ENCODE measurements at places on chromosomes 5 and 9.

GRCh38 chr5:72109625-72110024, 2.4 kb downstream of the MAP1B start:
- DNase-seq, result no peak

DNA sequence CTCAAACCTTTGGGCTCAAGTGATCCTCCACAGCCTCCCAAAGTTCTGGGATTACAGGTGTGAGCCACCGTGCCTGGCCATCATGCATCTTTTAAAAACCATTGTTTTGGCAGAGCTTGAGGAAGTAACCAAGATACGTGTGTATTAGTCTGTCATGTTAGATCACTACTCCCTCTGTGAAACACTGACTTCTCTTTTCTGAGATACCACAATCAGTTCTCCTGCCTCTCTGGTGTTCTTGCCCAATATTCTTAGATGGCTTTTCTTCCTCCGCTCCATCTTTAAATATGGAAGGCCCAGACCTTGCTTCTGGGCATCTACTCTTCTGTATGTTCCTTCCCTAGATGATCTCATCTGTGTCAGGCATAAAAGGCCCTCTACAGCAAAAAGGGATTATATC, 14.2 kb upstream of the CCNB1 start:
- no peak for DNase-seq

- DNase-seq, result no peak
Measured at GRCh38 chr5:154708846-154709245, 46.3 kb upstream of the LARP1 start.

GRCh38 chr9:88571419-88571818, 36.4 kb downstream of the NXNL2 start:
- DNase-seq, result no peak

DNA sequence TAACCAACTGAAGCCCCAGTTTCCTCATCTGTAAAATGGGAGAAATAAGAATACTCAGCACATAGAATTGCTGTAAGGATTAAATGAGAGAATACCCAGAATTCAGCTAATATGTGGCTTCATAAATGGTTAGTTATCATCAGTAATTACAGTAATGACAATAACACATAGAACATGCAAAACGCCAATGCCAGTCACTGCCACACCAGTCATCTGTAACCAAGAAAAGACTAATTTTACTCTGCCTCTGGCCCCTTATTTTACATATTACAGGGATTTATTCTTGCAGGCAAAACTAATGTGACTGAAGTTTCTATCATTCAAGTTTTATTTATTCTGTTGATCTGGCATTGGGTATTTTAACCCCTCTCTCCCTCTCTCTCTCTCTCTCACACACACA, 46.5 kb downstream of the EBF1 start:
- no peak for DNase-seq

- DNase-seq, result no peak
Measured at GRCh38 chr5:112978836-112979235, 2.2 kb downstream of the DCP2 start.

GRCh38 chr5:41277476-41278245, 64.3 kb upstream of the C6 start:
- DNase-seq, result no peak

DNA sequence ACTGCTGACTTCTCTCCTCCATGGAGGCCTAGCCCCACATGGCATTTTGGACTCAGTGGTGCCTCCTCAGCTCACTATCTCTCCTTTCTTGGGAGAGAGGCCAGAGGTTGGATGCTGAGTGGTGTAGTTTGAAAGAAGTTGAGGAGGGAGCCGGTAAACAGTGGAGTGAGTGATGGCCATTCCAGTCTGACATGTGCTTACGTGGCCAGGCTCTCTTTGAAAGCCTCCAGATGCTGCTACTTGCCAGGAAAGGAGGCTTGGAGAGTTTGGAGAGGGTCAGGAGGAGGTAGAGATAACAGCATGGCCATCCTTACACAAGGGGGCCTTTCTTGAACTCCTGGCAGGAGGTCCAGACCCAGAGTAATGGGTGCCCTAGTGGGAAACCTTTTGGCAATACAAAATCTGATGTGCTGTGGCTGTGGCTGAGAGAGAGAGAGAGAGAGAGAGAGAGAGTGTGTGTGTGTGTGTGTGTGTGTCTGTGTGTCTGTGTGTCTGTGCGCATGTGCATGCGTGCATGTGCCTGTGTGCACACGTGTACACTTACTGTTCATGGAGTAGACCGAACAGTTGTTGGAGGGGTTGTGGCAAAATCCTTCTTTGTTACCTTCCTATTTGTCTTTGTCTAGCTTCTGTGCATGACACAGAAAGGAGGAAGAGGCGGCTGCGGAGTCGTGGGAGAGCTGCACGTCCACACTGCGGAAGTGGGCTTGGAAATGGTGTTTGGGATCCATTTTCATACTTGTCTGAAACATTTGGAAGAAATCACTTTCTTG, 37.8 kb downstream of the RALGPS1 start:
- no peak for DNase-seq

- no peak for DNase-seq
Measured at GRCh38 chr5:169569513-169569912, 14.1 kb upstream of the SPDL1 start.

DNA sequence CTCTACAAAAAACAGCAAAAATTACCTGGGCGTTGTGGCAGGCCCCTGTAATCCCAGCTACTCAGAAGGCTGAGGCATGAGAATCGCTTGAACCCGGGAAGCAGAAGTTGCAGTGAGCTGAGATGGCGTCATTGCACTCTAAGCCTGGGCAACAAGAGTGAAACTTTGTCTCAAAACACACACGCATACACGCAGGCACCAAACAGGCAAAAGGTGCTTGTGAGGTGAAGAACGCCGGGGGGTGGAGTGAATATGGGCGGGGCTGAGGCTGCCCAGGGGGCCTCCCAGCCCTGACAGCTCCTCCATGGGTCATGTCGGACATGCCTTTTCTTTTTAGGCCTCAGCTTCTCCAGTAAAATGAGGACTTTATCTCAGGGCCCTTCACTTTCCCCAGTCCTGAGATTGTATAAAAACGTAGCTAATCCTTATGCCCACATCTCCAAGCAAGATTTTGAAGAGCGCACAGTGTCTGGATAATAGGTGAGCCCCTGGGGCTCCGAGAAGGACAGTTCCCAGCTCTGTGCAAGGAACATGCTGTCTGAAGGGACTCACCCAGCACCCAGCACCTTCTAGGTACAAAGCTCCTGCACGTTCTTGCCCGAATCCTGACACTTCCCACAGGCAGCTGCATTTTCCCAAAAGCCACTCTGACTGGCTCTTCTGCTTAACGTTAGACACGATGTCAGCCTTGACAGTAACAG, 168.3 kb downstream of the COL23A1 start:
- no peak for DNase-seq

DNA sequence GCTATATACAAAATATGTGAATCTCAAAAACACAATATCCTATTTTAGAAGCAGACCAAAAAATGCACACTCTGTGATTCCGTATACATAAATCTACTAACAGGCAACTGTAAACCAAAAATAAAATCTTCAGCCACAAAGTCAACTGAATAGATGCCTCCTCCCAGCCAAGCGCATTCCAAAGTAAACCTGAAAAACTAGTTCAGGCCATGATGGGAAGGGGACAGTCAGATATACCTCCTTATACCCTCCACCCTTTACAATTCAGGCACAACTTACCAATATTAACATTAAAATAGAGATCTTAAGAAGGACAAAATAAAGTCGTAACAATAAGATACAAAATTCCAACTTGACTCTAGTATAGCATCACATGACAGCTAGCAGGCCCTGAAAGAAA, 1604.5 kb upstream of the NUDT12 start:
- no peak for DNase-seq

GRCh38 chr9:89361816-89362646, 43.7 kb downstream of the SECISBP2 start:
- no peak for DNase-seq

DNA sequence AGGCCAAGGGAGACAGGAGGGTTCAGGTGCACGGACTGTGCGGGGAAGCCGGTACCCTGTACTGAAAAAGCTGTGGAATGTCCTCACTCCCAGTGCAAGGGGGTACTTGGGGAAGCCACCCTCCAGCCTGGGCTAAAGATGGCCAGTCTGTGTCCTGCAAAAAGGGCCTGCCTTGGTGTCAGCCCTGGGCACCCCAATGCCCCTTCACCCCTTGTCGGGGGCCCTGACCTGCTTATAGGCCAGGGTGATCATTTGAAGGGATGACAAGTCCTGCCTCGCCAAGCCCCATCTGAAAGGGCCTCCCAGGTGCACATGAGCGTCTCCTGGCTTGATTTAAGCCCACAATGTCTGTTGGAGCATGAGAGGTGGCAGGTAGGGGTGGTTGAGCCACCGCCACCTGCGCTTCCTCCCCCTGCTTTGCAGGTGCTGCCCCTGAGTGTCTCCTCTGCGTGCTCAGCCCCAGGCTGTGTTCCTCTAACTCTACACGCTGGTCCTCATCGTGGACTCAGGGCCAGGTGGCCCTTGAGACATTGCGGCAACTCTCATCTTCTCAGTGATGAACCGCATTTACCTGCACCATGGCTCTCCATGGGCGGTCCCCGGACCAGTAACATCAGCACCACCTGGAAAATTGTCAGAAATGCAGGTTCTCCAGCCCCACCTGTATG, 97.0 kb downstream of the ANKRD33B start:
- DNase-seq, result no peak

- DNase-seq, result no peak
Measured at GRCh38 chr5:133697536-133698258, 85.4 kb upstream of the FSTL4 start.

- DNase-seq, result no peak
Measured at GRCh38 chr9:36492865-36493264, 79.8 kb upstream of the MELK start.

DNA sequence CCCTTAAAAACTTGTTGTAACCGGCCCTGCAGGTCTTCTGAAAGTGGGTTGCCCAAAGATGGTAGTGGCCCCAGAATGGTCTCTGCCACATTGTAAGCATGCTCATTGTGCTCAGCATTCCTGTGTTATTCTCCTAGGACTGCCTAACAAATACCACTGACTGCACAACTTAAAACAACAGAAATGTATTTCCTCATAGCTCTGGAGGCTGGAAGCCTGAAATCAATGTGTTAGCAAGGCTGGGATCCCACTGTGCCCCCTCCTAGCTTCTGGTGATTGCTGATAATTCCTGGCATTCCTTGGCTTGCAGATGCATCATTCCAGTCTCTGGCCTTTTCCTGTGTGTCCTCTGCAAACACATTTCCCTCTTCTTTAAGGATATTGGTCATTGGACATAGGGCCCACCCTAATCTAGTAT, 3.4 kb upstream of the GCNT4 start:
- peak; percentile 64 for DNase-seq

DNA sequence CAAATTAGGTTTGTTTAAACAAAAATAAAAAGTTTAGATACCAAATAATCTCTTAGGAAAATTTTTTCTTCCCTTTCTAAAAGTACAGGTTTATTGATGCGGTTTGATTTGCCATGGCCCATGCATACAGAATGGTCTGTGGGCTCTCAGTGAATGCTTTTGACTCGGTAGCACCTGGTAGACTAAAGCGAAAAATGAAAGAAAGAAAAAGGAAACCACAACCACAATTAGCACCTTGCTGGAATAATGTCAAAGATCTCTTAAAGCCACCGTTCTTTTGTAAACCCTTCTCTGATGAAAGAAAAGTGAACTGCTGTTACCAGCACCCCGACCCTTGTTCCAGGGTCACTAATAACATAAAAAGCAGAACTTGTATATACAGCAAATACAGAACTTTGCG, 157.9 kb downstream of the NFIB start:
- DNase-seq, result no peak

- no peak for DNase-seq
Measured at GRCh38 chr9:19998153-19998552, 209.3 kb upstream of the SLC24A2 start.

DNA sequence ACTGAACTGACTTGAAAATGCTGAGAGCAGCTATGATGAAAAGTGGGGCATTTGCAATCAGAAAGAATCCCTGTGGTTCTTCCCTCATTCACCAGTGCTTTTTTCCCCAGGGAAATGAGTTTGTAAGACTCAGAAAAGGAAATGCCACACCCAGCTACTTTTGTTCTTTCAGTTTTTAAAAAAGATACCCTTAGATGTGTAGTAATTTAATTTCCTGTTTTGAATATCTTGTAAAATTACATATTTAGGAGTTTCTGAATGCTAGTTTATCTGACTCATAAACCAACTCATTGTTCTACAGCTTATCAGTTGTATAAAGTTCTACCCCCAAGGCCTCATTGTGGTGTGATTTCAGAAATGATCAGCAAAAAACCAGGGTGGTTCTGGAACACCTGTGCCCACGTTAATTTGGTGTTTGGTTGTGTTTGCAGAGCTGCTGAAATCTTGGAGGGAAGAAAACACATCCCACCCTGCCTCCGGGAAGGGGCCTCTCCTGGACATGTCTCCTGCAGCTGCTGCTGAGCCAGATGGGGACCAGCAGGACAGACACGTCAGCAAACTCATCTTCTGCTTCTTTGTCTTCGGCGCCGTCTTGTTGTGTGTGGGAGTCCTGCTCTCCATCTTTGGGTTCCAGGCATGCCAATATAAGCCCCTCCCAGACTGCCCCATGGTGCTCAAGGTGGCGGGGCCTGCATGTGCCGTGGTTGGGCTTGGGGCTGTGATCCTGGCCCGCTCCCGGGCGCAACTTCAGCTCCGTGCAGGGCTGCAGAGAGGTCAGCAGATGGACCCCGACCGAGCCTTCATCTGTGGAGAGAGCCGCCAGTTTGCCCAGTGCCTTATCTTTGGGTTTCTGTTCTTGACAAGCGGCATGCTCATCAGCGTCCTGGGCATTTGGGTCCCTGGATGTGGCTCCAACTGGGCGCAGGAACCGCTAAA, 2.8 kb downstream of the TMEM171 start:
- DNase-seq, result peak; percentile 39

DNA sequence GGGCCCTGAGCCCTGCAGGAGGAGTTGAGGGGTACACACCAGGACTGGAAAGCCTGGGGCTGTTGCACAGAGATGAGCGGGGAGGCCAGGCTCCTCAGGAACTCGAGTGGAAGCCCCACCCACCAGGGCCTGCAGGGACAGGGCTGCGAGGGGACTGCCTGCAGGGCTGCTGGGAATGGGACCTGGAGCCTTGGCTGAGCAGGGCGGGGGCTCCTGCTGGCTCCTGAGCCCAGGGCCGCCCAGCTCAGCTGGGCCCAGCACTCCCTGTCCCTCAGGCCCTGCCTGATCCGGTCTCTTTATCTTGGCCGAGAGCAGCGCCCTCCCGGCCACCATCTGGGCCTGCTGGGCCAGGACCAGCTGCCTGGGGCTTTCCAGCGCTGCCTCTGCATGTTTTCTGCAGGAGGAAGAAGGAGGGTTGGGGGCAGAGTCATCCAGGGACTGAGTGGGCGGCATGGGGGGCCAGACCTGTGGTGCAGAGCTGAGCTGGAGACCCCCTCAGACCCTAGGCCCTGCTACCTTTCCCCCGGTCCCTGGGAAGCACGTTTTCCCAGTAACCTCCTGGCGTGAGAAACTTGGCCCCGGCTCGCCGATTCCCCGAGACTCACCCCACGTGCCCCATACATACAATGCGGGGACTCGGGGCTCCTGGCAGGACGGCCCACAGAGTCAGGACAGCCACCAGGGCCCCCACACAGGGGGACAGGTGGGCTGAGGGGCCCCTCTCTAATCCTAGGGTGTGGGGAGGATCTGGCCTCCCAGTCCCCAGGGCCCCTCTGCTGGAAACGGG, 9.4 kb downstream of the LCN12 start:
- no peak for DNase-seq

DNA sequence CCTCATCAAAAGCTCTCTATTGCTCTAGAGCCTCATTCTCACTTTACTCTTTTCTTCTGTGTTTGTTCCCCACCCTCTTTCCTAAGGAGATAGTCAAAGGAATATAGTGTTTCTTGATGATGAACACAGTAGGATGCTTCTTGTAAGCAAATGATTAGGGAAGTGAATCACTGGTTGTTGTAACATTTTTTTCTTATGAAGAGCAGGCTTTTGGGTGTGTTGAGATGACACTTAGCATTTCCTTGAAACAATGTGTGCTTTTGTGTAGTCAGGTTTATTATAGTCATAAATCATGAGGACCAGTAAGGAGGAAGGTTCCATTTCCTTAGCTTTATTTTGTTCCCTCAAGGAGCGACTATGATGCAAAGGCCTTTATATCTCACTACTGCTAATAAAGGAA, 1991.3 kb upstream of the C9orf72 start:
- peak; percentile 14 for DNase-seq

Data from fibroblast of skin of left quadriceps (primary cell).